ENCODE measurements at places on chromosomes 4 and X. TPM values are rescaled to one million over a fixed set of nuclear protein-coding genes. Genes with fewer than 3 reads are reported as not detected.

GRCh38 chr4:24472161-24472510 lies 112.2 kb downstream of the DHX15 start:
- H3K36me3 ChIP-seq: no peaks in the 10 kb centered on the region
- H3K4me1 ChIP-seq: peaks cover 19% of the 10 kb centered on the region
- H3K27me3 ChIP-seq: no peaks in the 10 kb centered on the region

GRCh38 chr4:54863571-54864255 lies 206.0 kb downstream of the KIT start:
- H3K4me1 ChIP-seq: no peaks in the 10 kb centered on the region
- no peaks in the 10 kb centered on the region for H3K27me3 ChIP-seq
- no peak for DNase-seq
- no peaks in the 10 kb centered on the region for H3K36me3 ChIP-seq

DNA sequence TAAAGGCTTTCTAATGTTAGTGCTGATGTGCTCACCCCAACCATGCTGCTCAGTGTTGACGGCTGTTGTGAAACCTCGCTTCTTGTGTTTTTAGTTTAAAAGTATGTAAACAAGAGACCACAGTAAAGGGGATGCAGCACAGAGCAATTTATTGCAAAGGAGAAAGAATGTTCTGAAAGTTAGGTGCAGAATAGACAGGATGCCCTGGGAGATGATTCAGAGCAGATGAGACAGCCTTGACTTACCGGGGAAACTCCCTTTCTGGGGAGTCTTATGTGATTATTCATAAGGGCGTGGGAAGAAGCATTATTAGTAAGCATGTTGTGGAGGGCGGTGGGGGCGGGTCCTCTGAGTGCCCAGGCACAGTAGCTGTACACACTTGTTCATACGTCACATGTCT lies 47.7 kb downstream of the EVC start:
- H3K36me3 ChIP-seq: no peaks in the 10 kb centered on the region
- H3K4me3 ChIP-seq: no peak overlapping the region
- peak overlapping the region; percentile 31 for H3K27ac ChIP-seq
- H3K27me3 ChIP-seq: no peaks in the 10 kb centered on the region
- H3K4me1 ChIP-seq: peaks cover 5% of the 10 kb centered on the region

- no peak overlapping the region for H3K4me3 ChIP-seq
- H3K27ac ChIP-seq: no peak overlapping the region
- no peak for DNase-seq
- no peaks in the 10 kb centered on the region for H3K4me1 ChIP-seq
- no peaks in the 10 kb centered on the region for H3K27me3 ChIP-seq
- no peaks in the 10 kb centered on the region for H3K36me3 ChIP-seq
Measured at GRCh38 chrX:39749728-39750127, 348.0 kb downstream of the BCOR start.

DNA sequence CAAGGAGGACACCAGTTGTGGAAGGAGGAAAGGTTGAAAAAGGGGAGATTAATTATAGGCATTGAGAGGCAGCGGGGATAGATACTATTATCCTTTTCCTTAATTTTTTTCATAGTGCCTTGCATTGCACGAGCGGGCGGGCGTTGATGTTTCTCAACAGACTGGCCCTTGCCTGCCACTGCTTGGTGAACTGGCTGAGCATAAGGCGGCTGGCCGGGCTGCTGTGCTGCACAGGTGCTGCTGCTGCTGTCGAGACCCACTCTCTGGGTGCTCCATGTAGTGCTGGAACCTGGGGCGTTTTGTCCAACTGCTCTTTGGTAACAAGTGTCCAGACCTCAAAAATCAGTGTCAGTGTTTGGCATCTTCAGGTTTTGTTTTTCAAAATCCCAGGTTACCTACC lies 83.3 kb upstream of the PAQR3 start:
- H3K4me3 ChIP-seq: no peak overlapping the region
- H3K4me1 ChIP-seq: no peaks in the 10 kb centered on the region
- no peaks in the 10 kb centered on the region for H3K36me3 ChIP-seq
- H3K27ac ChIP-seq: no peak overlapping the region

GRCh38 chrX:33330798-33331197 lies 119.4 kb upstream of the DMD start:
- H3K27ac ChIP-seq: no peak overlapping the region
- no peaks in the 10 kb centered on the region for H3K36me3 ChIP-seq
- H3K4me3 ChIP-seq: no peak overlapping the region
- no peaks in the 10 kb centered on the region for H3K27me3 ChIP-seq
- no peaks in the 10 kb centered on the region for H3K4me1 ChIP-seq
- DNase-seq: no peak

DNA sequence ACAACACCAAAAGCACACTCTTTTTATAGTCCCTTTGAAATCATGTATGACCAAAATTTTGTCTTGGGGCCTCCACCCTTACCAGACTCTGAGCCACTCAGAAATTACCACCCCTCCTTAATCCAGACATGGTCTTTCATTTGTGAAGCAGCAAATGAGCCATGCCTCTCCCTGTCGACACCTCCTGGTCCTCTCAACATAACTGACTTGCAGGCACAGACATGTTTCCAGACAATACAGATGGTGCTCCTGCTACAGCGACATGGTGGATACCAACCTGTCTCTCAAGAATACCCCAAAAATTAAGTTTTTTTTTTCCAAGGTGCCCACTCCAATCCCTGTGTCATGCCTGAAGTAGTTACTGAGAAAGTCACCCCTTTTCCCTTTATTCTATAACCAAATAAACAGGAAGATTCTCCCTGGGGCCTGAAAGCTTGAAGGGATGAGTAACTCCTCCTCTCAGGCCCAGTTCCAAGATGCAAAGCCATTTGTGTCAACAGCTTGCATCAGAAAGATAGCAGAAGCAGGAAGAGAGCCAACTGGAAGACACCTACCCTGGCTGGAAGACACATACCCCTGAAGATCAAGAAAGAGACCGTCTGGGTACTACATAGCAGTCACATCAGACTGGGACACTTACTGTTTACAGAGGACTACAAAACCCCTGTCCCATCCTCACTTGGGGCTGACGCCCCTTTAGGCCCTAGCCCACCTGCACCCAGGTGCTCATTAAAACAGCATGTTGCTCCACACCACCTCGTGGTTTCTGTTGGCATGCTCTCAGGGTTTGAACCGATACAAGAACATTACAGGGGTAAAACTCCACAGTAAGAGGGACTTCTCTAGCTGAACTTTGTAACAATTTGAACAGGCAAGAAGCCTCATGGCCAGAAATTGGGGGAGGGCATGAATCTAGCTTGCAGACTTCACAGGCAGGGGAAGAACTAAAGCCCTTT lies 5.5 kb upstream of the UGT2B17 start:
- H3K4me1 ChIP-seq: no peaks in the 10 kb centered on the region
- no peak for DNase-seq
- H3K27me3 ChIP-seq: no peaks in the 10 kb centered on the region
- no peak overlapping the region for H3K27ac ChIP-seq
- no peak overlapping the region for H3K4me3 ChIP-seq
- H3K36me3 ChIP-seq: no peaks in the 10 kb centered on the region

- no peak overlapping the region for H3K4me3 ChIP-seq
- H3K27me3 ChIP-seq: no peaks in the 10 kb centered on the region
- H3K27ac ChIP-seq: no peak overlapping the region
- no peaks in the 10 kb centered on the region for H3K4me1 ChIP-seq
Measured at GRCh38 chr4:141352909-141353525, 132.3 kb downstream of the ZNF330 start.

DNA sequence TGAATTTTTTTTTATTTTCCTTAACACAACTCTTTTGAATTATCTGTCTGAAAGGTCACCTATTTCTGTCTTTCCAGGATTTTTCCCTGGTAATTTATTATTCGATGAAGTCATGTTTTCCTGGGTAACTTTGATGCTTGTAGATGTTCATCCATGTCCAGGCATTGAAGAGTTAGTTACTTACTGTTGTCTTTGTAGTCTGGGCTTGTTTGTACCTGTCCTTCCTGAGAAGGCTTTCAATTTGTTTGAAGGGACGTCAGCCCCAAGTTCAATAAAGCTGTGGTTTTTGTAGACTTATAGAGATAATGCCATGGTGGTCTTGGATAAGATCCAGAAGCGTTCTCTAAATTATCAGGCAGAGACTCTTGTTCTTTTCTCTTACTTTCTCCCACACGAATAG lies 252.4 kb upstream of the ARHGAP24 start:
- no peaks in the 10 kb centered on the region for H3K36me3 ChIP-seq
- no peak overlapping the region for H3K27ac ChIP-seq
- H3K27me3 ChIP-seq: no peaks in the 10 kb centered on the region
- no peak overlapping the region for H3K4me3 ChIP-seq
- H3K4me1 ChIP-seq: no peaks in the 10 kb centered on the region

Gene CLDN22
- total RNA-seq: not detected

Gene PCGF3
- 64.8 TPM for total RNA-seq

Gene TMSB15C
- 4.7 TPM for total RNA-seq

Gene EXOC1L
- total RNA-seq: not detected

Gene REPS2
- 10.8 TPM for total RNA-seq

Gene LDB2
- total RNA-seq: 70.0 TPM

Gene TRPC5OS
- not detected for total RNA-seq

Gene TLR6
- 8.3 TPM for total RNA-seq

Gene FAM149A
- 9.8 TPM for total RNA-seq

Measured in vagina (tissue), 2 donors.